ENCODE measurements at places on chromosomes 11 and 22.

GRCh38 chr22:37228106-37229011, 15.7 kb downstream of the RAC2 start:
- peak; percentile 49 for DNase-seq

DNA sequence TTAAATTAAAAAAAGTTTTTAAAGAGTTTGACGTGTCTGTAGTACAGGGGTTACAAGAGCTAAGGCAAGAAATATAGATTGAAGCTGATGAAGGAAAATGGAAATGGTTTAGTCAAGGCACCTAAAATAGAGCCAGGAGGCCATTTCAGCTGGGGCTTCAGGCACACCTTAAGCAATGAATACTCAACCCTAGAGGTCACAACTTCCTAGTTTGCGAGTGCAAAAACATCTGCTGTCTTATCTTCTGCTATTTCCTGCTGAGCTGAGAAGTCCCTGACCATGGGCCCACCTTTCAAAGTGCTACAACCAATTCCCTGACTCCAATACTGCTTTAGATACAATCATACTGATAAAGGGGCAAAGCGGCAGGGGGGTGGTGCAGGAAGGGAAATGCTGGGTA, 87.4 kb downstream of the DLG2 start:
- DNase-seq: no peak

DNA sequence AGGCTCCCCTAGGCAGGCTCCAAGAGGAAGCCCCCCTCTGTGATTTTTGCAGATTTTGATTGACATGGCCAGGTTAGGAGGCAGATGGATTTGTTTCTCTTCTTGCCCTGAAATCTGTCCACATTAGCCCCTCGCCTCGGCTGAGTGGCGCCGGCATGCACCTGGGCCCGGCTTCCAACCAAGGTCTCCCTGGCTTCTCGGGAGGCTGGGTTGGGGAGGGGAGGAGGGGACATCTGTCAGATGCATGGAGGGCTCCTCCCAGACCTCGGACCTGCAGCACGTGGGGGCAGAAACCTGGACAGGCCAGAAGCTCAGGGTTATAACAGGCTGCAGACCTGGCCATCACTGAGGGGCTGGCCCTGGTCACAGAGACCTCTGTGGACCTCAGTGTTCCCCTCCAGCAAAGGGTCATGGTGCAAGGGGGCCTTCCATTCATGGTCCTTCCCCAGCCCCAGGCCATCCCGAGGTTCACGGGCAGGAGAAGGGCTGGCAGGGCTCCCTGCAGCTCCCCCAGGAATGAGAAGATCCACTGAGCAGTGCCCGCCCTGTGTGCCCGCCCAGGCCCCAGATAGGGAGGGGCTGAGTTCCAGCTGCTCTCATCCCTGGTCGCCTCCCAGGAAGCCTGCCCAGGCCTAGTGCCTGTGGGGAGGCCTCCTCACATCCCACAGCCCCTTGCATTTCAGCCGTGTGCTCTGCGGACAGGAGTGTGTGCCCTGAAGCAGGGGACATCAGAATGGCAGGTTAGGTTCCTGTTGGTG, 747.8 kb downstream of the BRD1 start:
- DNase-seq: no peak

DNA sequence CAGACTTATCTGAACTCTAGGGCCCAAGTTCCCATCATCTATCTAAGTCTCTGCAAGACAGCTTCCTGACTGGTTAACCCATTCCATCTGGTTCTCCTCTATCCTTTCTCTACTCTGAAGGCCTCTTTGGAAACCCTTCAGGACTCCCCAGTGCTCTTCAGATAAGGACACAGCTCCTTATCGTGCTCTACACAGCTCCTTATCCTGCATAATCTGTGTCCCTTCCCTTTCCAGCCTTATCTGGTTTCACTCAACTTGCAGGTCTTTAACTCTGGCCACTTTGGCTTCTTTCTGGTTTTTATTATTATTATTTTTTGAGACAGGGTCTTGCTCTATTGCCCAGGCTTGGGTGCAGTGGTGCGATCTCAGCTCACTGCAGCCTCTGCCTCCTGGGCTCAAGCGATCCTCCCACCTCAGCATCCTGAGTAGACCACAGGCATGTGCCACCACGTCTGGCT, 10.6 kb downstream of the ENDOD1 start:
- DNase-seq: no peak

DNA sequence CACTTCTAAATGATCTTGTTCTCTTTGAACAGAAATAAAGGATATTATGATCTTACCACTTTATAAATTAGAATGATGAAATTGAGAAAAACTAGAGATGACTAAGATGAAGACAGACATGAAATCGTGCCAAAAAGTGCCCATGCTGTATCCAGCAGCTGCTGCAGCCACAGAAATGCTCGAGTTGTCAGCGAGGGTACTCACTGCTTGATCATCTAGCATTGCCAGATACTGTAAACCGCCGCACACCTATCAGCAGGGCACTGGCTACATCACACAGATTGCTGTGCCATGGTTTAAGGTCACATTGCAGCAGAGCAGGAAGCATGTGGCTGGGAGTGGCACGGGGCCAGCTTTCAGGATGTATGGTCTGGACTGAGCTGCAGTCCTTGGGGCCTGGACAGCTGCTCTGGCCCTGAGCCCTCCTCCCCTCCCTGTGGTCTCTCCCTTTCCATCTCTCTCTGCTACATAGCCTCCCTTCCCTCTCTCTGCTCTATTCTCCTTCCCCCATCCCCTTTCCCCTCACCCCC, 51.0 kb upstream of the SEPTIN5 start:
- DNase-seq: peak; percentile 94

- peak; percentile 50 for DNase-seq
These were observed 98.0 kb upstream of the ASPHD2 start for GRCh38 chr22:26330971-26331625.
